ENCODE measurements at places on chromosomes 3 and 15.

DNA sequence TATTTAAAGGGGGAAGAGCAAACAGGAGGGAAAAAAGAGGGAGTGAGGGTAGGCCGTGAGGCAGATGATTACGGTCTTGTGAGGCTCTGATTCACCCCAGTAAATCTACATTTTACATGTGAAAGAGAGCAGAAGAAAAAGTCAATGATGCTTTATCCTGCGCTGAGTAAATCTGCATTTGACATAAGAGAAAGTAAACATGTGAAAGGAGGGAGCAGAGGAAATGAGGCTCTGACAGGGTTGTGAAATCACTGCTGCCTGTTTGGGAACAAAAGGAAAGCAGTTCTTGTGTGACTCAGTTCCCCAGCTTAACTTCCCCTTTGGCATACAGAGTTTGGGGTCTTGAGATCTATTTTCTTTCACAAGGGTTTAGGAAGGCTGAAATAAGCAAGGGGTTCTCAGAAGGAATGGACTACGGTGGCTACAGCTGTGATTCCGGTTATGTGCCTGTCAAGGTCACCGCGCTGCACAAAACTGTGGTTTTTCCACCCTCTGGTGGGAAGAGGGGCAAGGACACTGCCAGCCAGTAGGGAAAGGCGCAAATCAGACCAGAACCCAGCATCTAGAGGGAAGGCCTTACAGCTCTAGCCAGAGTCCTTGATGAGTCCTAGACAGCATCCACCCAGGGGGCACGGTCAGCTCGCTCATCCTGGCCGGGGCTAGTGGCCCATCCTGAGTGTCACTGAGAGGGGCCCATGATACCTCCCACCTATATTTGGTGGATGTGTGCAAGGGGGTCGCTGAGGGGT, 18.9 kb upstream of the HCN4 start:
- DNase-seq, result no peak

GRCh38 chr15:49464522-49464921, 41.5 kb downstream of the FGF7 start:
- DNase-seq, result peak; percentile 18

GRCh38 chr3:161393803-161394202, 22.5 kb upstream of the SPTSSB start:
- DNase-seq, result no peak

- no peak for DNase-seq
Observed at GRCh38 chr3:149296972-149297371, 36.5 kb downstream of the TM4SF18 start.

DNA sequence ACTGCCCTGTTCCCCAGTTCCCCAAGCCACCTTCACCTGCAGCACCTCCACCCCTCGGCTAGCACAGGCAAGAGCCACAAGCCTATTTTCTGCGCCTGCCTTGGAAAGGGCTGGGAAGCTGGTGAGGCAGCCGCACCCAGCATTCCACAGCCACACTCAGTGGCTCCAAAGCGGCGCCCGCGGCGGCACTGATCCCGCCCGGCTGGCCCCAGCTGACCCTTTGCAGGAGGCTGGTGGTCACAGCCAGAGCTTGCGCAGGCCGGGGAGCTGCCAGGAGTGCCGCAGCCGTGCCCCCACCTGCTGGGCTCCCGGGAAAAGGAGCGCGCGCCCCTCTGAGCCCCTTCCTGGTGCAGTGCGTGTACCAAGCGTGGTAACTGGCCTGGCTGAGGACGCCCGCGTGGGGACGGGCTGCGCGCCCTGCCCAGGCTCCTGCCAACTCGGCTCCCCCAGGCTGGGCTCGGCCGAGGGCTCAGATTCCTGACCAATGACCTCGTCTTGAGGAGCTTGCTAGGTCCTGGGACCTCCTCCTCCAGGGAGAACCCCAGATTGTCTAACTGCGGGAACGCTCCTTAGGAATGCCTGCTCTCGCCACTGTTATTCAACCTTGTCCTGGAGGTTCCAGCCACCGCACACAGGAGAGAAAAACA, 13.3 kb downstream of the GRAMD2A start:
- no peak for DNase-seq

DNA sequence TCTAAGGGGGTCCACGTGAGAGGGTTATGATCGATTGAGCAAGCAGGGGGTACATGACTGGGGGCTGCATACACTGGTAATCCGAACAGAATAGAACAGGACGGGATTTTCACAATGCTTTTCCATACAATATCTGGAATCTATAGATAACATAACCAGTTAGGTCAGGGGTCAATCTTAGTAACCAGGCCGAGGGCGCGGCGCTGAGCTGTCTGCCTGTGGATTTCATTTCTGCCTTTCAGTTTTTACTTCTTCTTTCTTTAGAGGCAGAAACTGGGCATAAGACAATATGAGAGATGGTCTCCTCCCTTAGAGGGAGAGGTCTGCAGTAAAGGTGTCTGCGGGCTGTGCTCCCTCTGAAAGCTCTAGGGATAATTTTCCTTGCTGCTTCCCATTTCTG, 261.3 kb downstream of the XXYLT1 start:
- DNase-seq, result no peak

Measured in SK-N-DZ (cell line).